ENCODE measurements at places on chromosomes 13 and 19.

- DNase-seq = no peak
These were observed 74.7 kb downstream of the KL start for GRCh38 chr13:33090755-33091414.

GRCh38 chr13:112198396-112199010 lies 131.6 kb downstream of the SOX1 start:
- no peak for DNase-seq

- DNase-seq = peak; percentile 40
These were observed 140.2 kb downstream of the KLF5 start for GRCh38 chr13:73198991-73199411.

DNA sequence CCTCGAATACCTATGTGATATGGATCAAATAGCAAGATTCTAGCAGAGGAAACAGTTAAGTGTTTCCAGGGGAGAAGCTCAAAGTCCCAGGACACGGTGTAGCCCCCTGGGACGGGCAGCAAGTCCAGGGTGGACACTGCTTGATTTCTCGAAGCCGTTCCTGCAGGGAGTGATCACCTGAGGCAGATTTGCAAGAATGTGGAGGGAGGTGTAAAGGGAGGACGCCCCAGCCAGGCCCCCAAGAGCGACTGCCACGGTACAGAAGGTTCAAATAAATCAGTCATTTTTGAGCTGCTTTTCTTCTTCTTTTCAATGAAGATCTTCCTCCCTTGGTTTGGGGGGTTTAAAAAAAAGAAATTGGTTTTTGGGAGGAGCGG lies 41.4 kb downstream of the KLF2 start:
- no peak for DNase-seq

DNA sequence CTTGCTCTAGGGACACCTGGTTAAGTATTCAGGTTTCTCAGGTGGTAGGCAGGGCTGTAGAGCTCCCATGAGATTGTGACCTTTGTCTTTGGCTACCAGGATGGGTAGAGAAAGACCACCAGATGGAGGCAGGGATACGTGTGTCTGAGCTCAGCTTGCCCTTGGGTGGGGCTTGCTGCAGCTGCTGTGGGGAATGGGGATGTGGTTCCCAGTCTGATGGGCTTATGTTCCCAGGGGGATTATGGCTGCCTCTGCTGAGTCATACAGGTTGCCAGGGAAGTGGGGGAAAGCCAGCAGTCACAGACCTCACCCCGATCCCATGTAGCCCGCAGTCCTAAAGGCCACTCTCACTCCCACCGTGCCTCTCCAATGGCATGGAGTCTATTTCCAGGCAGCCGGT lies 659.9 kb upstream of the KLF12 start:
- no peak for DNase-seq

All from DMS53 (cell line).